GM12891 (cell line): ENCODE measurements at places on chromosomes 3 and 15.

GRCh38 chr3:21585216-21585740, 165.7 kb downstream of the ZNF385D start:
- no peak for DNase-seq

GRCh38 chr3:2958551-2958950, 151.6 kb downstream of the IL5RA start:
- no peak for DNase-seq

DNA sequence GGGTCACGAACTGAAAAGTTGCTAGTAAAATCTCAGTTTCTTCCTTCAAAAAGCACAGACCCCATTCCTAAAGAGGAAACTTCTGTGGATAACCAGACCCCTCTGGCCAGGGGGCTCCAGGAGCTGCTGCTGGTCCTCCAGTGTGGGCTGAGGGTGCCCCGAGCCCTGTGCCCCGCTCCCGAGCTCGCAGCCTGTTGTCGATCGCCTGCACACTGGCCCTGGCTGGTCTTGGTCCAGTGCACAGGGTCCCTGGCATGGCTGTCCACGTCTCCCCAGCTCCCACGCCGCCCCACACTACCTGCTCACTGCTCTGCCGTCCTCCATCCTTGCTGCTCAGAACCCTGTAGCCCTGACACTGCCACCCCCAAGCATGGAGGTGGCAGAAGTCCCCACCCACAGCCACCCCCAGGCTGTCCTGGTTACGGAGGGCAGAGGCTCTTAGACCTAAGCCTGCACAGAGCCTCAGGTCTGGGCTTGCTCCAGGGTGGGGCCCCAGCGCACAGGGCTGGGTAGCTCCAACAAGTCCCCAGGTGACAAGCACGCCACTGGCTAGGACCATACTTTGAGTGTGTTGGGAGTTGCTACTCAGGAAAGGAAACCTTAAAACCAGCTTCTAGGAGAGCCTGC, 87.0 kb downstream of the PLXNA1 start:
- DNase-seq, result no peak

- peak; percentile 97 for DNase-seq
Observed at GRCh38 chr3:98901392-98902350, at the start of gene DCBLD2. TSS of gene DCBLD2 (minus strand) at chr3:98901695. CDS start at chr3:98901326, 369 bp downstream.

DNA sequence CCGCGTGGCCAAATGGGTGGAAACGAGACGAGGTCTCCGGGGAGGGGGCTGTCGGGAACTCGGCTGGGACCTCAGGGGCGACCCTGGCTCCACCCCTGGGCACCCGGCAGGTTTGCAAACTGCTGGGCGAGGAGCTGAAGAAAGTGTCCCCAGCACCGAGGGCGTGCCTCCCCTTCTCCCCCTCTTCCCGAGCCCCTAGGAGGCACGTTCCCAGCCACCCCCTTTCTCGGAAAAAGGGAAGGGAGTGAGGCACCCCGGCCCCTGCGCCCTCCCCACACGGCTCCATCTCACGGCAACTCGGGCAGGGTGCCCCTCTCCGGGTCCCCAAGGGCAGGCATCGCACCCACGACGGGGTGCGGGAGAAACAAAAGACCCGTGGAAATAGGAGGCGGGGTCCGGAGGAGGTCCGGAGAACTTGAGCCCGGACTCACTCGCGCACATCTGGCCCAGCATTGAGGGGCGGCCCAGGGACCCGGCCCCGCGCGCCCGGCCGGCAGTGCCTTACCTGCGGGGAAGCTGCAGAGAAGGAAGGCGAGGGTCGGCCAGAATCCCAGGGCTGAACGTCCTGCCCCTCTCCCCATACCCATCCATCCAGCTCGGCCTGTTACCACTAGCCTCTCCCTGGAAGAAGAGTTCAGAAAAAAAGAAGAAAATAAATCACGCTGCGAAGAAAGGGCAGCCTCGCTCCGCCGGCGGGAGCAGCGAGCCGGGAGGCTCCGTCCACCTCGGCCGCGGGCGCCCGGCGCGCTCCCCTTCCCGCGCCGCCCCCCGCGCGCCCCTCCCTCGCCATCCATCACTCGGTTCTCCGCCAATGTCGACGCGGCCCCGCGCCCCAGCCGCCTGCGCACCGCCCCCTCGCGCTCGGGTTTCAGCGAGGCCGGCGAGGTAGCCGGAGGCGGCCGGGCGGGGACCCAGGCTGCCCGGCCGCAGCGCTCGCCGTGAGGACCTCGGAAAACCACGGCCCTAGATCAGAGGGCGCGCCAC, 16.3 kb downstream of the RGMA start:
- DNase-seq, result no peak

- DNase-seq, result no peak
Observed at GRCh38 chr3:76972624-76973296, 67.1 kb upstream of the ROBO2 start.

DNA sequence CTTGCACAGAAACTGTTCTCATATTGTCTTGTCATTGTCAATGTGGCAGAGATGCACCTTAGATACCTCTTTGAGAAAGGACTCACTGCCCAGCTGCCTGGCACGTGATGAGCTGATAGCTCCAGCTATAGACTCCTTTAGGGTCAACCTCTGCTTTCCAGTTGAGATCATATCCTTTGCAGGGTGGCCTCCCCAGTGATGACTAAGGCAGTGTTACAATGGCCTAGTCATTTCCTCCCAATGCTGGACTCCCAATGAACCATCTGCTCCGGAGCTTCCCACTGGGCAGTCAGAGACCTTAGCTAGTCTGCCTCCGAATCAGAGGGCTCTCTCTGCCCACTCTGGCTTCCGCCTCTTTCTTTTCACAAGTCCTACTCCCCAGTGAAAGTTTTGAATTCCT, 79.5 kb downstream of the CHRD start:
- no peak for DNase-seq

DNA sequence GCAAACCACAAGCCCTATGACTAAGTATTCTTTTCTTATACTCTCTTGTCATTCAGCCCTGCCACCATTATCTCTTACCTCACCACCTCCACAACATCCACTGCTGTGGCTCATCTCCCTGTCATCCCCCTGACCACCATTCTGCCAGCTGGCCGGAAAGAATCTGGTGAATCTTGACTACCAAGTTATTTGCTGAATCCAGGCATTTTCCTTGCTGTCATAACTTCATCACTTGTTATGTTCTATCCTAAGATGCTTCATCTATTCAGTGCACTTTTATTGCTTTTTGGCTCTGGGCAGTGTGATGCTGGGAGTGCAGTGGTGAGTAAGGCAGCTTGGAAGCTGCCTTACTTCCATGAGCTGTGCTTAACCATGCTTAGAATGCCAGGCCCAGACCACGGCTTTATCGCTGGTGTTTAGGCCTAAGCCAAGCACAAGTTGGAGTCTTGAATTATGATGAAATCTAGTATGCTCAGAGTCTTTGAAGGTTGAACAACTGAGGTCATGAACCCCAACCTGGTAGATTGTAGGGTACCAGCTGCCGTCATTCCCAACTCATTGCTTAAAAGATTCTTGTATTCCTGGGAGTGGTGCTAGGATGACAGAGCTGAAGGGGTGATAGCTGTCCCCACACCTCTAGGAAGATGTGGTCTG, 27.0 kb upstream of the APH1B start:
- DNase-seq, result no peak

DNA sequence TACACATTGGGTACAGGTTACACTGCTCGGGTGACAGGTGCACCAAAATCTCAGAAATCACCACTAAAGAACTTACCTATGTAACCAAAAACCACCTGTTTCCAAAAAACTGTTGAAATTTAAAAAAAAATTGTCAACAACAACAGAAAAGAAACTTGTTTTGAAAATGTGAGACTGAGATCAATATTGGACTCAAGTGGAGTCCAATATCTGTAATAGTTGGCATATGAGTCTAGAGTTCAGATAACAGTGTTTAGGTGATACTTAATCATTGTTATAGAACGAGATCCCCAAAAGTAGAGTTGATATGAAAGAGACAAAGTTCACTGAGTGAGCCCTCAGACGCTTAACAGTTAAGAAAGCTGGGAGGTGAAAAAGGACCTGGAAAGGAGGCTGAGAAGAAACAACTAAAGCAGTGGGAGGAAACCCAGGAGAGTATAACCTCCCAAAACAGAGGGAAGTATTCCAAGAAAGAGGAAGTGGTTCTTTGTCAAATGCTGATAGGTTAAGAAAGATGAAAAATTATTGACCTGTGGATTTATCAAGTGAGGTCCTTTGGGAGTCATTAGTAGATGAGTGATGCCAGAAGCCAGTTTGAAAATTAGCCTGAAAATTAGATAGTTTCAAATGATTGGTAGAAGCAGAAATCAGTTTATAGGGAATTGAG, 388.6 kb upstream of the DPH6 start:
- DNase-seq, result no peak

GRCh38 chr15:91572110-91572509, 281.4 kb upstream of the SLCO3A1 start:
- no peak for DNase-seq

- DNase-seq, result no peak
Observed at GRCh38 chr15:91849180-91849579, 4.3 kb upstream of the SLCO3A1 start.

DNA sequence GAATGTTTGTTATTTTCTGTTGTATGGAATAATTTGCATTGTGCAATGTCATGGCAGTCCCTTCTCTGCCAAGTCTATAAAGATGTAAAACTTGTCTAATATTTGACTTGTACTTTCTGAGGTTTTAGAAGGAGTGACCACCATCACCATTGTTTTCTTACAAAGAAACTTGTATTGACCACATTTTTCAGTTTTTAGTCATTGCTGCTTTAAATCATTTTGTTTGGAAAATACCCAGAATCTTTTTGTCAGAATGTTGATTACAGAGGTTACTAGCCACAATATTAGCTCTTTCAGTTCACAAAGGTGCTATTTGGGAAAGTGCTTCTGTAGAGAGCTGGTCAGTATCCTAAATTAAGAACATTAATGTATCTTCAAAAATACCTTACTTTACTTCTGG, 532.4 kb upstream of the GBE1 start:
- no peak for DNase-seq

- DNase-seq, result no peak
Observed at GRCh38 chr3:153063337-153063736, 98.7 kb upstream of the RAP2B start.

GRCh38 chr3:160450846-160451245, 1.3 kb upstream of the TRIM59 start:
- DNase-seq, result no peak

DNA sequence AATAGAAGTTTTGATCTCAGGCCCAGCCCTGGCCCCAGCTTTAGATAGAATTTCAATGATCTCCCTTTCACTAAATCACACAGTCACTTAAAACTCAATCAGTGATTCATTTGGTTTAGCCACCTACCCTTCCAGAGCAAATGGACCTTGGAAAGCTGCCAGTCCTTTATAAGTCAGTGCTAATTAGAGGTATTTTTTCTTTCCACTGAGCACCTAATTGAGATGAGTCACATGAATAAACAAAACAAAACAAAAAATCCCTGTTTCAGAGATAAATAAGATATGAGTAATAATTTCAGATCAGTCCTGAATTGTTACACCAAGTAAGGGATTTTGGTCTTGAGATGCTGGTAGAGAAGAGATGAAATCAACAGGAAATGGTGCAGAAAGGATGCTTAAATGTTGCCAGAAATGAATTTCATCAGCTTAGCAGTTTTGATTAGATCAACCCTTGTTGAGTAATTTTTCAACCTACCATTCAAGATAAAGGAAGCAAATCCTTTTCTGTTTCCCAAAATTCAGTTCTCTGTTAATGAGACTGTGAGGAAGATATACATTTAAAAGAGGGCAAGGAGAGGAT, 352.0 kb upstream of the COL8A1 start:
- no peak for DNase-seq

DNA sequence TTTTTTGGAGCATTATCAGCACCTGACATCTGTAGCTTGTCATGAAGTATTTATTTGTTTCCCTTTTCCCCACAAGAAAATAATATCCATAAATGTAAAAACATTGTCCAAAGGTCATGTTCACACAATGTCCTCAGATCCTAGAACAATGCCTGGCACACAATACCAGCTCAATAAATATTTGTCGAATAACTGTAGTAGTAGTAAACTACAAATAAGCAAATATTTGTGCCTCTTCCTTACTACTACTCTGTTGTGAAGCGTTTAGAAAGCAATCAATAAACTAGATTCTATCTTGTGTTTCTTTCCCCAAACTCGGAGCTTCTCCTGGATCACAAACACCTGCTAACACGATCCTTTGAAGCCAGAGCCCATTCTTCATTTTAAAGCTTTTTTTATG, 459.6 kb upstream of the NECTIN3 start:
- DNase-seq, result no peak

GRCh38 chr15:66906668-66907614, 158.5 kb upstream of the SMAD3 start:
- DNase-seq, result no peak

DNA sequence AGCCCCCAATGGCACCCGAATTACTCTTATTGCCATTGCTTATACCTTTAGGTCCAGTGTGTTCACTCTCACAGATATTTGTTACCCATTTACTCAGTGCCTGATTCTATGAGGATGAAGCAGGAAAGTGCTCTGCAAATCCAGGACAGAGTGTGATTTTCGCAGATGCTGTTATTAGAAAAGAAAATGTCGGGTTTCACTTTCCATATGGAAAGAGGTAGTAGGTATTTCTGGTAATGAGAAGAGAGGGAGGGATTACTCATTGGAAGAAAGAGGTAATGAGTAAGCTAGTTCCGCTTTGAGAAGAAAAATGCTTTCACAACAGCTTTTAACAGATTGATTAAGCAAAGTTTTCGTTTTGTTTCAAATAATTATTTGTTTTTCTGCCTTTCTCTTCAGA, 336.3 kb upstream of the CFAP20DC start:
- peak; percentile 41 for DNase-seq

DNA sequence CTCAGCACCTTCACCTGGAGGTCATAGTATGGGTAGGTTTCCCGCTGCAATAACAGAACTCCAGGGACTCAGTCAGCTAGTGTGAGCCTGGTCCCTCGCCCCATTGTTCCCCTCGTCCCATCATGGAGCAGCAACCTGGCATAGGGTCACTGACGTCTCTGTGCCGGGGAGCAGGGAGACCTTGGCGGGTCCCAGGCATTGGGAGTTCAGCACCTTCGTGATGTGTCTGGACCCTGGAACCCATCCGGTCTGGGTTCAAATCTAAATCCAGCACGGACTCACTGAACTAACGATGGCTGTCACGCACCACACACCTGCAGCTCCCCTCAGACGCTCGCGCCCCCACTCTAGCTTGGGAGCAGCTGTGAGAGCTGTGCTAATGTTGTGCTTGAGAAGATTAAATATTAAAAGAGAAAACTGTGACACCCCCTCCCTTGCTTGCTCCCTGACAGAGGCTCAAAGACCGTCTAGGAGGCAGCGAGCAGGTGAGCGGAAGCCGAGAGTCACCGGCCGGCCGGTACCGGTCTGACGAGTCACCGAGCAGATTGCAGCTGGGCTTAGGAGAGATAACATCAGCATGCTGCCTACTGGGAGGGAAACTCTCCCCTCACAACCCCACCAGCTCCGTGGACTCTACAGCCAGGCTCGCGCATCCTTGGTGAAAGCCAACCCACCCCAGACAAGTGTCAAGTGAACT, 742 bp downstream of the PLA2G4F start:
- no peak for DNase-seq

GRCh38 chr3:73409138-73409763, 215.5 kb downstream of the PDZRN3 start:
- DNase-seq, result no peak

- no peak for DNase-seq
Observed at GRCh38 chr15:78040653-78041244, 36.8 kb downstream of the TBC1D2B start.

- DNase-seq, result no peak
Observed at GRCh38 chr15:93913310-93913709, 318.1 kb upstream of the MCTP2 start.
